Transverse colon (tissue), 4 donors: ENCODE measurements at places on chromosomes 13 and 19. TPM values are rescaled to one million over a fixed set of nuclear protein-coding genes. Genes with fewer than 3 reads are reported as not detected.
A peak's percentile ranks its signal among the peaks of the same experiment; 100 is the strongest.

CBARP gene
- 5.2 TPM for total RNA-seq

- no peak for DNase-seq
- no peaks in the 10 kb centered on the region for H3K36me3 ChIP-seq
- H3K4me1 ChIP-seq: peaks cover 21% of the 10 kb centered on the region
These were observed 56.5 kb downstream of the INTS6 start for GRCh38 chr13:51396352-51396751.

IL17D gene
- total RNA-seq: 1.4 TPM

ZNF256 gene
- total RNA-seq: 13.5 TPM

- no peaks in the 10 kb centered on the region for H3K4me1 ChIP-seq
- H3K27me3 ChIP-seq: no peaks in the 10 kb centered on the region
- H3K27ac ChIP-seq: peak overlapping the region; percentile 11
These were observed 26.4 kb upstream of the TPTE2 start for GRCh38 chr13:19587635-19588300.

GRCh38 chr19:2594319-2594718 is 108.2 kb downstream of the GNG7 start:
- H3K27me3 ChIP-seq: no peaks in the 10 kb centered on the region
- no peaks in the 10 kb centered on the region for H3K36me3 ChIP-seq
- H3K4me1 ChIP-seq: peaks cover 3% of the 10 kb centered on the region
- no peak for DNase-seq
- no peak overlapping the region for H3K4me3 ChIP-seq

DNA sequence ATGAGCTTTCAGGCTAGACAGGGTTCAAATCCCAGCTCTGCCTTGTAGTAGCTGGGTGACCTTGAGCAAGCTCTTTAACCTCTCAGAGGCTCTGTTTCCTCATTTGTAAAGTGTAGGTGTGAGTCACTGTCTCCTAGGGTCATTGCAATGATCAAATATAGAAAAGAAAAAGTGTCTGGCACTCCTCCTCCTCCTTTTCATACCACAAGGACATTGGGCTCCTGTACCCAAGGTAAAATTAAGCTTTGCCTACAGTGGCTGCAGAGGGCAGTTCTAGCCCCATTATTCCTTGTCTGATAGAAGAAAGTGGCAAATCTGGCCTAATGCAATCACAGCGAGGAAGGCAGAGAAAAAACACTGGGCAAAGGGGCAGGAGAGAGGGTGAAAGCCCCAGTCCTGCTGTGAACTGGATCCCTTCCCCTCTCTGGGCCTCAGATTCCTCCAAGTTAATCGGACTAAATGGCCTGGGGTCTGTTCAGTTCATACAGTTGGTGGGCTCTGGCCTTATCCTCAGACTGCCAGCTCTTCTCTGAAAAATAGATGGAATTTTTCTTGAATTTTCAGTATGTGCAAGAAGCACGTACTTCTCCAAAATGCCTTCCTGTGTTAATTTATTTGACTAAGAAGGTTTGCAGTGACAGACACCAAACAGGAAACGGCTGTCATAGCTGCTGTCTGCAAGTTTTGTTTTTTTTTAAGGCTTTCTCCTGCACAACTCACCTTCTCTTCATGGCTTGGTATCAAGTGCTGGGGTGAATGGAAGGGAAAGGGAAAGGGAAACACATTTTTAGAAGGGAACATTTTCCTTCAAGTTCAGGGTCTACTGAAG is 35.3 kb downstream of the RGCC start:
- DNase-seq: no peak
- H3K4me3 ChIP-seq: no peak overlapping the region
- H3K27ac ChIP-seq: peak overlapping the region; percentile 44
- no peaks in the 10 kb centered on the region for H3K27me3 ChIP-seq

FCAR gene
- not detected for total RNA-seq

- H3K4me3 ChIP-seq: no peak overlapping the region
- no peak for DNase-seq
- H3K27me3 ChIP-seq: no peaks in the 10 kb centered on the region
- H3K4me1 ChIP-seq: no peaks in the 10 kb centered on the region
- no peak overlapping the region for H3K27ac ChIP-seq
These were observed 18.6 kb upstream of the CCNE1 start for GRCh38 chr19:29793116-29793727.

- H3K27ac ChIP-seq: no peak overlapping the region
- no peaks in the 10 kb centered on the region for H3K27me3 ChIP-seq
- no peaks in the 10 kb centered on the region for H3K4me1 ChIP-seq
- H3K36me3 ChIP-seq: no peaks in the 10 kb centered on the region
- no peak for DNase-seq
- H3K4me3 ChIP-seq: no peak overlapping the region
These were observed 211.6 kb downstream of the SHISA2 start for GRCh38 chr13:25840261-25840660.
